NCI-H2107 (cell line): ENCODE measurements at places on chromosomes 12 and 14.
A peak's percentile ranks its signal among the peaks of the same experiment; 100 is the strongest.

GRCh38 chr14:38238878-38239277 is 17.0 kb downstream of the CLEC14A start:
- no peak for DNase-seq

GRCh38 chr14:57392830-57393229 is 2.4 kb downstream of the NAA30 start:
- DNase-seq, result no peak

GRCh38 chr14:33363682-33364081 is 425.0 kb downstream of the NPAS3 start:
- no peak for DNase-seq

GRCh38 chr12:89353823-89354611 is 1.7 kb upstream of the DUSP6 start:
- DNase-seq, result peak; percentile 46

- DNase-seq, result no peak
Observed at GRCh38 chr12:116313194-116313927, 35.9 kb upstream of the MED13L start.

DNA sequence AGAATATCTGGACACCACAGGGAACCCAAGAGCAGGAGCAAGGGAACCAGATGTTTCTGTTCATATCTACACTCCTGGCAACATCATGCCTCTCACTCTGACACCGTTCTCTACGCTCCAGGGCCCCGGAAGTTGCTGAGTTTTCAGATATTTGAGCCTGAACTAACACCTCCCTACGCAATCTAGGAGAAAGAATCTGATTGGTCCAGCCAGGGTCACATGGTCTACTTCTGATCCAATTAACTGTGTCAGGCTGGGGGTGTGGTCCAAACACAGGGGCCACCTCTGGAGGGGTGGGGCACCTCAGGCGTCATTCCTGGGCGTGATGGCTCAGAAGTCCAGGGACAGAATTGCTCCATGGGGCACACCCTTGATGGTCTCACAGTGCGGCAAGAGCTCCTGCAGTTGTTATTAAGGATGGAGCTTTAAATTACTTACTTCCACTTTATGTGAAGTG is 165.5 kb downstream of the PTPN11 start:
- DNase-seq, result peak; percentile 66

DNA sequence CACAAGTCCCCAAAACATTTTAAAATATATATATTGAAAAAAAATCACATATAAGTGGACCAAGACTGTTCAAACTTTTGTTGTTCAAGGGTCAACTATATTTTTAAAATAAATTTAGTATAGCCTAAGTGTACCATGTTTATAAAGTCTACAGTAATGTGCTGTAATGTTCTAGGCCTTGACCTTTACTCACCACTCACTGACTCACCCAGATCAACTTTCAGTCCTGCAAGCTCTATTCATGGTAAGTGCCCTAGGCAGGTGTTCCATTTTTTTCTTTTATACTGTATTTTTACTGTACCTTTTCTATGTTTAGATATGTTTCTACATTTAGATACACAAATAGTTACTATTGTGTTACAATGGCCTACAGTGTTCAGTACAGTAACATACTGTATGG is 23.4 kb upstream of the TMTC1 start:
- no peak for DNase-seq

- no peak for DNase-seq
Observed at GRCh38 chr14:100781952-100782351, 44.0 kb upstream of the MEG3 start.

GRCh38 chr14:22517117-22517720 is 71.8 kb downstream of the DAD1 start:
- no peak for DNase-seq

GRCh38 chr12:87953256-87953860 is 75.8 kb downstream of the C12orf50 start:
- DNase-seq, result no peak

GRCh38 chr14:26163761-26164160 is 434.1 kb downstream of the NOVA1 start:
- DNase-seq, result no peak

GRCh38 chr12:98606359-98606988 is 13.0 kb downstream of the SLC25A3 start:
- DNase-seq, result no peak

- DNase-seq, result no peak
Observed at GRCh38 chr14:46378248-46378647, 273.3 kb downstream of the RPL10L start.

- DNase-seq, result no peak
Observed at GRCh38 chr14:70915415-70915814, 8.2 kb downstream of the PCNX1 start.
